Activated naive CD8-positive, alpha-beta T cell treated with anti-CD3 and anti-CD28 coated beads for 36 hours (primary cell): ENCODE measurements at places on chromosomes 4 and X. TPM values are rescaled to one million over a fixed set of nuclear protein-coding genes. Genes with fewer than 3 reads are reported as not detected.

AR gene
- not detected for total RNA-seq

GUCY1B1 gene
- total RNA-seq, result 0.27 TPM

MAGEB10 gene
- not detected for total RNA-seq

DMRTC1B gene
- total RNA-seq, result not detected

TCEAL6 gene
- total RNA-seq, result not detected

TMEM271 gene
- total RNA-seq, result not detected

MAGEB2 gene
- total RNA-seq, result not detected

HSFX2 gene
- total RNA-seq, result not detected

STOX2 gene
- total RNA-seq, result not detected

SPIN3 gene
- total RNA-seq, result 7.6 TPM

ARSJ gene
- total RNA-seq, result not detected

SH2D1A gene
- 67.1 TPM for total RNA-seq

IL13RA1 gene
- 0.47 TPM for total RNA-seq

NHS gene
- 25.6 TPM for total RNA-seq

ADH1C gene
- not detected for total RNA-seq

CDX4 gene
- not detected for total RNA-seq

NDUFC1 gene
- total RNA-seq, result 65.3 TPM

PCDH7 gene
- total RNA-seq, result not detected

DRD5 gene
- not detected for total RNA-seq

DDIT4L gene
- total RNA-seq, result 0.34 TPM

HSFX3 gene
- total RNA-seq, result not detected

PIGA gene
- 28.1 TPM for total RNA-seq

RASSF6 gene
- total RNA-seq, result not detected

SSX2 gene
- total RNA-seq, result not detected

ZNF732 gene
- 0.10 TPM for total RNA-seq

PABPC4L gene
- not detected for total RNA-seq

HSFX4 gene
- total RNA-seq, result not detected

MYL5 gene
- 22.7 TPM for total RNA-seq

AKAP14 gene
- total RNA-seq, result not detected
